ENCODE measurements at places on chromosomes 7 and 10.

DNA sequence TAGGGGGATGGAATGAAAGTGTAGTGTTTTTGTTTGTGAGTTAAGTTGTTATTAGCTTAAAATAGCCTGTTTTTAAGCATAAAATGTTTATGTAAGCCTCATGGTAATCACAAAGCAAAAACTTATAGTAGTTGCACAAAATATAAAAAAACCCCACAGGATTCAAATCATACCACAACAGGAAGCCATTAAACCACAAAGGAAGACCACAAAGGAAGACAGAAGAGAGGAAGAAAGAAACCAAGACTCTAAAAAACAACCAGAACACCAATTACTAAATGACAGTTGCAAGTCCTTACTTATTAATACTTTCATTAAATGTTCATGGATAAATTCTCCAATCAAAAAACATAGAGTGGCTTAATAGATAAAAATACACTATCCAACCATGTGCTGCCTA lies 63.6 kb downstream of the ANKRD7 start:
- no peak for DNase-seq

DNA sequence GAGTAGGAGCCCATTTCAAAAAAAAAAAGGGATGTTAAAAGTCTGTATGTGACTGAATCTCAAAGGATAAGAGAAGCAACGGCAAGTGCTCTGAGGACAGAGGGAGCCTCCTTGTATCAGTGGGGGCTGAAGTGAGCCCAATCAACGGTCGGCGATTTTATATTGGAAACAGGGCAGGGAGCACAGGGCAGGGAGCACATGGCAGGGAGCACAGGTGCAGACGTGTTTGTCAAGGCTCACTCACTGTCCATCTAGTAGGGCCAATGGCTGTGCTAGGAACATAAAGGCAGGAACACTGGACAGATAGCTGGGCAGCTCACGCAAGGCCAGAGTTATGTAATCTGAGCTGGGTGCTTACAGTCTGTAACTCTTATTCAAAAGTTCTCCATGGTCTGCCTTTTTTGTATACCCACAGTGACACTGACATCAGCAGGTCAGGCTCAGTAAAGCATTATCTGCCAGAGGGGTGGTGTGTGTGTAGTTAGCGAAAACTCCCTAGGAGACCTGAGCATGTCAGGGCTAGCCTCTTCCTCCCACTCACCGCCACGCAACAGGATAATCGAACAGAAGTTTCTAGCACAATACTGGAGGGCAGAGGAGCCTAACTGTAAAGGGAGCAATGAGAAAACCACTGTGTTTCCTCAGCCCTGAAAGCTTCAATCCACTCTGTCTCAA lies 15.4 kb downstream of the AKR1B1 start:
- no peak for DNase-seq

DNA sequence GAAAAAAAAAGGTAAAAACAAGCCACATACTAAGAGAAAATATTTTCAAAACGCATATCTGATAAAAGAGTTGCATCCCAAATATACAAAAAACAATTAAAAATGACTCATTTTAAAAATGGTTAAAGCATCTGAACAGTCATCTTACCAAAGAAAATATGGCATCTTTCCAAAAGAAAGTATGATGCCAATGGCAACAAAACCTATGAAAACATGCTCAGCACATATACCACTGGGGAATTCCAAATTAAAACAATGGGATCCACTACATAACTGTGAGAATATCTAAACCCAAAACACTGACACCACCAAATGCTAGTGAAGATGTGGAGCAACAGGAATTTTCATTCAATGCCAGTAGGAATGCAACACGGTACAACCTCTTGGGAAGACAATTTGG lies 39.3 kb downstream of the VSTM2A start:
- DNase-seq, result no peak

DNA sequence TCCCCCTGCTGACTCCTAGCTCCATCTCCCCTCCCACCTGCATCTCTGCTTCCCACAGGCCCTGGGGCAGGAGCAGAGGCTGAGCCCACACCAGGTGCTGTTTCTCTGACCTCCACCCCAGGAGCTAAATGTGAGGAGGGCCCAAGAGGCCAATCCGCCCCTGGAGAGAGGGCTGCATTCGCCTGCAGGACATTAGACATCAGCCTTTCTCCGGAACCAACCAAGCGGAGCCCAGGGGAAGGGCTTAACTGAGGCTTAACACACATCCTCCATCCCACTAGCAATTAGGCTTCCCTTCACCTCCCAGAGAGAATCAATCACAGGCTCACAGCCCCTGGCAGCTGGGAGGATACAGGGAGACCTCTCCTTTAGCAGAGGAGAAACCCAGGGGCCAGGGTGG lies 50.5 kb downstream of the SH3PXD2A start:
- DNase-seq, result no peak

GRCh38 chr10:58731276-58731675 lies 218.6 kb downstream of the BICC1 start:
- no peak for DNase-seq

GRCh38 chr10:131310551-131311401 lies 745 bp downstream of the TCERG1L start:
- DNase-seq, result no peak

- DNase-seq, result no peak
Measured at GRCh38 chr10:72228318-72228751, 12.3 kb upstream of the ASCC1 start.

DNA sequence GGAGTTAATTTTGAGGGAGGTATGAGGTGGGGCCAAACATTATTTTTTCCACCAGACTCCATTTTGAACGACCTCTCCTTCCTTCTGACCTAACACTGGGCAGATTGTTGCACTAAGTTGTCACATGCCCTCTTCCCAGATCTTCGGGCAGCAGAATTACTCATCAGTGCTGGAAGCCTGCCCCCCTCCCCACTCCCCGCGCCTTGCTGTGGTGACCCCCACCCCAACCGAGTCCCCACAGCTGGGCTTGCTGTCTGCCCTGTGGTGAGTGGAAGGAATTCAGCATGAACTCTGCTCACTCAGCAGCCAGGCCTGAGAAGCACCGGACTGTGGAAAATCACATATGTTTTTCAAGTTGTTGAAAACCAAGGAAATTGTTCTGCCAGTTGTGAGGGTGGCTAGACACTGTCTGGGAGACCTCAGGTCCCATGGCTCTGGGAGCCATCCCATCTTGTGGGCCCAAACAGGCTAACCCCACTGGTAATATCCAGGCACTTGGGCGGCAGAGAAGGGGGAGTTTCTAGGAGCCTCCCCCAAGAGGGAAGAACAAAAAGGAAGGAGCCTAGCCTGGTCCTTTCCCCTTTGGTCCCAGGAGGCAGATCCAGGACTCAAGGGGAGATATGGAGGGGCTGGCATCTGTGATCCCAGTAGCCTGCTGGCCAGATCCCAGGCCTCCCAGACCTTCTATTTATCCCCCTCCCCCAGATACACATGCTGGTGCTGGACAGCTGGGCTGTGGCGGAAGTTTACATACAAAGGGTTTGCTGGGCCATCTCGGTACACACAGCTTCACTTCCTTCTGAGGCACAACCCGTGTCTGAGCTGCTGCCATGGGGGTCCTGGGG lies 3.5 kb upstream of the AEBP1 start:
- DNase-seq, result no peak

DNA sequence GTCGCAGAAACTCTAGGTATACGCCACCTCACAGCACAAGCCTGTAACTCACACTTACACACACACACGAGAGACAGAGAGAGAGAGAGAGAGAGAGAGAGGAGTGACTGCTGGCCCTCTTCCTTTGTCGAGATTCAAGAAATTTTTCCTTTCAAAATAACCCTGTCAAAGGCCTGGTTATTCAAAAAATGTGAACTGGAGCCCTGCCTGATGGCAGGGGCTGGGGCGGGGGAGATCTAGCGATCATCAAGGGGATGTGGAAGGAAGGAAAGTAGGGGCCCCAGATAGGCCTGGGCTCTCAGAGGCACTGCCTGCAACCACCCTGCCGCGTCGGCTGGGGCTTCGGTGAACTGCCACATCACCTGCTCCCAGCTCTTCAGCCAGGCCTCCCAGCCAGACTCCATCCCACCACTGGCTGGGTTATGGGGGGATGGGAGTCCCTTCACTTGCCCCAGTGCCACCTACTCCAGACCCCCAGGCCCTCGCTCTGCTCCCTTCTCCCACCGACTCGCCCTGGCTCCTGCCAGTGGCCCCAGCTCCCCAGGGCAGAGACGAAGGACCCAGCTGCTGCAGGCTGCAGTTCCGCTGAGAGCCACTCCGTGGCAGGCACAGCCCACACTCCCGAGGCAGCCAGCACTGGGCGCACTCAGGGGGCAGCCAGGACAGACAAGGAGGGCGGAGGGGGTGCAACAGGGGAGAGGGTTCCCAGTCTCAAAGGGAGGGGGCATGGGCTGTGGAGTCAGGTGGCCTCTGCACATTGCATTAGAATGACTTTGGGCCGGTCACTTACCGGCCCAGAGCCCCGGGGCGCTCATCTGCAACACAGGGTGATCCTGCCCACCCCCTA lies 15.3 kb downstream of the KCNH2 start:
- DNase-seq, result peak; percentile 55

DNA sequence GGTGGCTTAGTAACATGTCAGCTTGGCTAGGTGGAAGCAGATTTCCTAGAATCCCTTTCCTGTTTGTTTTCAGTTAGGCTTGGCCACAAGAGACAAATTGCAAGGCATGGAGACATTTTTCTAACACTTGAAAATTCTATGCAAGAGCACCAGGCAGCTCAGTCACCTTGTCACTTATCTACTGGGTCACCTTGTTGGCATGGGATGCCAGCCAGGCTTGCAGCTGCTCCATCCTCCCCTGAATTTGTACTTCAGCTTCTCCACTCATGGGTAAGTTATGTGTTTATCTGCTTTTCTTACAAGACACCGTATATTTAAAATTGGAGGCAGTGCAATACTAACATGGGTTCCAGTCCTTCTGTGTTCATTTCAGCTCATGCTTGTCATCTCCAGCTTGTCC lies 40.2 kb upstream of the CCSER2 start:
- no peak for DNase-seq

DNA sequence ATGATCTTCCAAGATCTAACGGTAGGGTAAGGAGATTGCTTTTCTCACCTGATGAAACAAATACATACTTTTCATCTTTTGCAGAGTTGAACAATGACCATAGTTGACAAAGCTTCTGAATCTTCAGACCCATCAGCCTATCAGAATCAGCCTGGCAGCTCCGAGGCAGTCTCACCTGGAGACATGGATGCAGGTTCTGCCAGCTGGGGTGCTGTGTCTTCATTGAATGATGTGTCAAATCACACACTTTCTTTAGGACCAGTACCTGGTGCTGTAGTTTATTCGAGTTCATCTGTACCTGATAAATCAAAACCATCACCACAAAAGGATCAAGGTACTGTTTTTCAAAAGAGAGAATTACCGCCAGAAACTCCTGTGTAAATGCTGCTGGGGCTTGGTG lies 79.9 kb downstream of the ANKRD61 start:
- no peak for DNase-seq

GRCh38 chr10:16459423-16459939 lies 22.7 kb downstream of the PTER start:
- no peak for DNase-seq

DNA sequence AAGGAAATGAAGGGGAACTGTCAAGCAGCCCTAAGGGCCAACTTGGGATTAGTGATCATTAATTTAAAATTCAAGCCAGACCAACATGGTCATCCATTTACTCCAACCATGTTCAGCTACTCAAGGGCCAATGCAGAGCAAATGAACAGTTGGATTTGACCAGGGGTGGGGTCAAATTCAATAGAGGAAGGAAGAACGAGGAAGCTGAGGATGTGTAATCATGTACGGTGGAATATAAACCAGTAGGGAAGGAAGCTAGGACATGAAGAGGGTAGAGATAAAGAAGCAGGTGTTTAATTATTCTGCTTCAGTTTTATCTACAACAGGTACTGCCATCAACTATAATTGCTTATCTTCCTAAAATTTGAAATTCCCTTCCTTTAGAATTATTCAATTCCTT lies 81.6 kb downstream of the HIBADH start:
- DNase-seq, result no peak

- no peak for DNase-seq
Measured at GRCh38 chr7:48097521-48098231, 8.6 kb downstream of the UPP1 start.

DNA sequence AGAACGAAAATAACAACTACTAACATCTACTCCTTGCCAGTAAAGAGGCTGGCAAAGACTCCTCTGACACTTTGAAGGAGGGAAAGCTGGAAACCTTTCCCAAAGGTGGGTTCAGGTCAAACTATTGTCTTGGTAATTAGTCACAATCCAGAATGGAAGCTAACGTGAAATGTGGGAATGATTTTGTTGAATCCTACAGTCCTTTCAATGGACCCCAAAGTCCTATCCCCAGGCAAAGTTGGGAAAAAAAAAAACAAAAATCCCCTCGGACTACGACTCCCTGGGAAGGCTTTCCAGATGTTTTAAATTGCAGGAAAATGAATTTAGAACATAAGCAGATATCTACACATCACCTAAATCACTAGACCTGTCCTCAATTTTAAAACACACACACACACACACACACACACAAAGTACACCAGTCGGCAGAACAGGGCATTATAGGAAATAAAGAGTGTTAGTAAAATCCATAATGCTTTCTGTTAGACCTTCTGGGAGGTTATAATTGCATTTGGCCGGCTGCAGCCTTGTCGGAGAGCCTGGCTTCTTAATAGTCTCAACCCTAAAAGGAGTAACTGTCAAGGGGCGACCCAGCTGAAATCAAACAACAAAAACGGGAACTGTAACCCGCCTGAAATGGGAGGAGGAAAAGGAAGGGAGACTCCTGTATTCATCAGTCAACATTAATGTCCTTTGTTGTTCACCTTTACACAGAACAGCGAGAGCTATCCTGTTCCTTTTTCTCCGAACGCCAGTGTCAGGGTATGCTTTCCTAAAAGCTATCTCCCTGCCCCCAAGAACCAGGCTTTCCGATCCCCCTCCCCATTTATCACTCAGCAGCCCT lies 1.5 kb downstream of the DOCK4 start:
- DNase-seq, result peak; percentile 64

DNA sequence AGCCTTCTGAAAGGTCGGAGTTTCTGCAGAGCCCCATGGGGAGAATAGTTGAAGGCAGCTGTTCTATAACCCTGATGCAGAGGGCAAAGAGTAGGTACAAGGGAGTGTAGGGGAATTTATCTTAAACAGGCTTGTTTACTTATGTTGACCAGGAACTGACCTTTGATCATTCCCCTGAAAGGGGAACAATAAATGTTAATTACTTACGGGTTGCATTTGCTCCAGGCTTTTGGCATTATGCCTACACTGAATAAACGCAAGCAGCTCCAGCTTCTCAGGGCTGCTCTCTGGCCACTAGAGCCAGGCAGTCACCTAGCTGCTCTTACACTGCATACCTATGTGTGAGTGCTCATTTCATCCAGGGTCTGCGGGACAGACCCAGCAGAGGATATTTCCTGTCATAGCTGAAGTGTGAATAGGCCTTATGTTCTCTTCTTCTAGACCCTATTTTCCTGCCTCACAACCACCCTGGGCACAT lies 26.9 kb upstream of the ABCA13 start:
- DNase-seq, result peak; percentile 70

- DNase-seq, result no peak
Measured at GRCh38 chr7:4707217-4707741, 25.2 kb downstream of the FOXK1 start.

DNA sequence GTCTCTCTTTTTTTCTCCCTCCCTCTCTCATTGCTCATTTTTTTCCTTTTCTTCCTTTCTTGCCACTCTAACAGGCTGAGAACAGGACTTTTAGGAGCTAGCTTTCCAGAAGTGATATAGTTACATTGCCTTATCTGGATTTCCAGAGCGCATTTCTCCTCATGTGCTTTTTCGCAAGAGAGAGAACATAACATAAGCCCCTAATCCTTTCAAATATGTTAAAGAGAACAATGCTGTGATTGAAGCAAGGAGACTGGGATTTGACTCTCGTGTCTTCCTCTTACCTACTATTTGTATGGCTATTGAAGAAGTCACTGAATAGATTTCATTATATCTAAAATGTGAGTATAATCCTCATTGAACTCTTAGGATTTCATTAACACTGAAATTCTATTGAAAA lies 101.2 kb upstream of the PRPS1L1 start:
- no peak for DNase-seq

GRCh38 chr7:5435291-5436002 lies 11.8 kb upstream of the TNRC18 start:
- peak; percentile 51 for DNase-seq

All from DMS53 (cell line).